ENCODE measurements at places on chromosomes 11 and 22.

- no peak for DNase-seq
Observed at GRCh38 chr11:19817265-19817851, 104.7 kb downstream of the NAV2 start.

DNA sequence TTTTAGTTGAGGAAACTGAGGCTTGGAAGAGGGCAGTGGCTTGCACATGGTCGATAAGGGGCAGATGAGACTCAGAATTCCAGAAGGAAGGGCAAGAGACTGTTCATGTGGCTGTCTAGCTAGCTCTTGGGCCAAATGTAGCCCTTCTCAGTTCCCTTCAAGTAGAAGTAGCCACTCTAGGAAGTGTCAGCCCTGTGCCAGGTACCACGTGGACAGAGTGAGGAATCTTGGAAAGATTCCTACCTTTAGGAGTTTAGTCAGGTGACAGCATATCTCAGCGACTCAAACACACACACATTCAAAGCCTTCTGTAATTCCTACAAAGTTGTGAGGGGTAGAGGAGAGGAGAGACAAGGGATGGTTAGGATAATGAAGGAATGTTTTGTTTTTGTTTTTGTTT, 18.3 kb downstream of the PIK3IP1 start:
- no peak for DNase-seq

GRCh38 chr11:134901955-134902918, 490.2 kb upstream of the B3GAT1 start:
- DNase-seq: no peak

- DNase-seq: no peak
Observed at GRCh38 chr11:109770323-109770722, 322.9 kb upstream of the ZC3H12C start.

GRCh38 chr11:127521413-127521812, 520.8 kb upstream of the KIRREL3 start:
- DNase-seq: no peak
